ENCODE measurements at places on chromosomes 3 and 15.

GRCh38 chr3:29456901-29457300, 176.0 kb downstream of the RBMS3 start:
- no peak for DNase-seq

- no peak for DNase-seq
Measured at GRCh38 chr3:27105904-27106303, 263.3 kb downstream of the NEK10 start.

DNA sequence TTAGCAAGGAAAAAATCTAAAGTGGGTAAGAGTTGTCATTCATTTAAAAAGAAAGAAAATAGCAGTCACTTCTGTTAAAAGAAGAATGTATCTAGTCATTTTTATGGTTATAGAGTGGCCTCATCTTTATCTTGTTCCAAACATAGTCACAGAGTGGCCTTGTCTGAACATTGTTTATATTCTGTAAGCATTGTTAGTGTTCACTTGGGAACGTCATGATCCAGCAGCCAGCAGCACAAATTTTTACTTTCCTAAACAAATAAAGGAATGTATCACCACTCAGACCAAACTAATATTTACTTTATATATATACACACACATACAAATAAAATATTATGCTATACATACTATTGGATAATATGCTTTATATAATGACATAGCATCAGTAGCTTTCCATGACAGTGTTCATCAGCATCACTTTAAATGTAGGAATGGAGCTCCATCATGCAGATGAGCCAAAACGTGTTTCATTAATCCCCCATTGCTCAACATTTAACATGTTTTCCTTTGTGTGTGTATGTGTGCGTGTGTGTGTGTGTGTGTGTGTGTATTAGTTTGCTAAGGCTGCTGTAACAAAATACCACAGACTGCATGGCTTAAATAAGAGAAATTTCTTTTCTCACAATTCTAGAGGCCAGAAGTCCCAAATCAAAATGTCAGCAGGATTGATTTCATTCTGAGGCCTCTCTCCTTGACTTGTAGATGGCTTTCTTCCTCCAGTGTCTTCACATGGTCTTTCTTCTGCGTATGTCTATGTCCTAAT, 39.6 kb upstream of the GYG1 start:
- no peak for DNase-seq

DNA sequence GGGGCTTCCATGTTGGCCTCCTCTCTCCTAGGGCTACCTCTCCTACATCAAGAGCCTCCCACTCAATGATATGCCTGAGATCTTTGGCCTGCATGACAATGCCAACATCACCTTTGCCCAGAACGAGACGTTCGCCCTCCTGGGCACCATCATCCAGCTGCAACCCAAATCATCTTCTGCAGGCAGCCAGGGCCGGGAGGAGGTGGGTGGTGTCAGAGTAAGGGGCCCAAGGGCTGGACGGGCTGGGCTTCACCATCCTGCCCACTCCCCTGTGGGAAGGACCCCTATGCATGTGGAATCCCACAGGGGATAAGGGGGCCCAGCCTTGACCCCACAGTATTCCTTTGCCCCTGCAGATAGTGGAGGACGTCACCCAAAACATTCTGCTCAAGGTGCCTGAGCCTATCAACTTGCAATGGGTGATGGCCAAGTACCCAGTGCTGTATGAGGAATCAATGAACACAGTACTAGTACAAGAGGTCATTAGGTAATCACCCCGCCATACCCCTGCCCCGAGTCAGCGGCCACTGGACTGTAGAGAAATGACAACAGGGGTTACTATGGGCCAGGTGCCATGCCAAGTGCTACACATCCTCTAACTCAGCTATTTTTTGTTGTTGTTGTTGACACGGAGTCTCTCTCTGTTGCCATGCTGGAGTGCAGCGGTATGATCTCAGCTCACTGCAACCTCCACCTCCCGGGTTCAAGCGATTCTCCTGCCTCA, 47.1 kb downstream of the SEMA3G start:
- no peak for DNase-seq

GRCh38 chr3:188581365-188581764, 427.4 kb downstream of the LPP start:
- DNase-seq: no peak
